ENCODE measurements at places on chromosomes 3 and 15.

GRCh38 chr3:32238453-32239306 lies at the start of gene CMTM8:
Gene CMTM8 (plus strand): TSS chr3:32238680. CDS start chr3:32238973, 293 bp downstream.
- peak; percentile 57 for DNase-seq

GRCh38 chr15:59741274-59741906 lies 52.3 kb upstream of the BNIP2 start:
- no peak for DNase-seq

DNA sequence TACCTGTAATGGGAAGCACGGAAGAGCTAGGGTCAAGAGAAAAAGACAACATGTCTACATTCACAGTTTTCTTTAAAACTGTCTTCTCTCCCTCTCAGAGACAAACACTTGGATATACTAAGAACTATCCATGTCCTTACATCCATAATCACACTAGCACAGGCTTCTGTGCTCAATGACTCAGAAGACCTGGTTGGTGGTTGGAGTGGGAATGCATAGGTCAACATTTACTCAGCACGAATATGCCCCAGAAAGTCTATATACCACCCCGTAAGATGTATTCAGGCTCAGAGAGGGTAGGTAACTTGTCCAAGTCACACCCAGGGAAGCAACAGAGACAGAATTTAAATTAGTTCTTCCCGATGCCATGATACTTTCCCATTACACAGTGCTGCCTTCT lies 891.1 kb downstream of the TUSC7 start:
- DNase-seq = no peak

DNA sequence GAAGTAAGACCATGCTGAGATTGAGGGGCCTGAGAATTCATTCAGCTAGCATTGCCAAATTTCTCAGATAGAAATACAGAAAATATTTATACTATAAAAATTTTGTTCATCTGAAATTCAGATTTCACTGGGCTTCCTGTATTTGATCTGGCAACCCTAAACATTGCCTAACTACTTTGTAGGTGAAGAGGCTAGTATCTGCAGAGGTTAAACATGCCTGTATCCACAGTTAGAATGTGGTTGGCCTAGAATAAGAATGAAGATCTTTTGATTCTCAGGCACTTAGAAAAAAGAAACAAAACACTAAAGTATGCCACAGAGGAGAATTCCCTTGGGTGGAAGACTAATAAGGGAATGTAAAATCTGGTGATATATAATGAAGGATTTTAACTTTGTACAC lies 189.0 kb downstream of the DIPK2A start:
- no peak for DNase-seq

DNA sequence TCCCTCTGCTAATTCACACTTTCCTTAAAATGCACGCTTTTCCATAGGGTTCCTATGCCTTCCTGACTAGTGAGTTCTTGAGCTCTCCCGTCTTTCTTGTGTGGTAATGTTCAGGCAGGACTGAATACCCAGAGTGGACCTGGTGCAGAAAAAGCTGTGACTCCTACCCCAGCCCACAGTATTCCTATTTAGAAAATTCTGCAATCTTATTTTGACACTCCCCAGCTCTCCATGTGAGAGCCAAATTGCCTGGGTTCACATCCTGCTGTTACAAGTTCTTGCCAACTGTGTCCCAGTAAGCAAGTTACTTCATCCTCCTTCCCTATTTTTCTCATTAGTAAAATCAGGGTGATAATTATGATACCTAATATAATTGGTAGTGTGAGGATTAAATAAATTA lies 290.8 kb upstream of the SLCO3A1 start:
- no peak for DNase-seq

DNA sequence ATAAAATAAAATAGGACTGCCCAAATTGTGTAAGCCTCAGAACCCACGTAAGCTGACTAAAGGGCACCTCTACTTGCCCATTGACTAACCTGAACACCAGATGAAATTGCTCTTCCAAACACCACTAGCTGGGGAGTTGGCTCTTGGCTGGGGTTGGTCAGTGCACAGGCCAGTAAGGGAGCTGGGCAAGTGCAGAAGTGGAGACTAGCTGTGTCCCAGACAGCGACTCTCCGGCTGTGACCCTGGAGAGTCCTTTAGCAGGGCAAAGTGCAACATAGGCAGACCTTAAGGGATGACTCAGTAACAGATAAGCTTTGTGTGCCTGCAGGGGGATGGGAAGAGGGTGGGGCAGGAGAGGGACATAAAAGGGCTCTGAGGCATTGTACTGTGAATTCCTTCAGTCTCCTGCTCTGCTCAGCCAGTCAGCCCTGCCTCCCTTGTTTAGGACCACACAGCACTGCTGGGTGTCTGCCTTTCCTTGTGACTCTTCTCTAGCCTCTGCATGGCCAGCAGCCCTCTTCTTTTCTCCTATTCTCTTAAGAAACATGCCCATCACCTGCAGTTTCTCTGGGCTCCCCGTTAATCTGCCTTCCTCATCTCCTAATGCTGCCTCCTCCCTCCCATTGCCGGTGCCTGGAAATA lies 13.2 kb downstream of the NR1I2 start:
- no peak for DNase-seq

Measured in stimulated activated CD4-positive, alpha-beta T cell treated with anti-CD3 and anti-CD28 coated beads, Interleukin-1b, Interleukin-23, amount 100 ng/mL, for 48 hours (primary cell).